ENCODE measurements at places on chromosomes 13 and 19.

GRCh38 chr19:17035842-17036424, 9.3 kb upstream of the CPAMD8 start:
- no peak for DNase-seq

GRCh38 chr13:90951663-90952062, 395.8 kb upstream of the MIR17HG start:
- DNase-seq: no peak

DNA sequence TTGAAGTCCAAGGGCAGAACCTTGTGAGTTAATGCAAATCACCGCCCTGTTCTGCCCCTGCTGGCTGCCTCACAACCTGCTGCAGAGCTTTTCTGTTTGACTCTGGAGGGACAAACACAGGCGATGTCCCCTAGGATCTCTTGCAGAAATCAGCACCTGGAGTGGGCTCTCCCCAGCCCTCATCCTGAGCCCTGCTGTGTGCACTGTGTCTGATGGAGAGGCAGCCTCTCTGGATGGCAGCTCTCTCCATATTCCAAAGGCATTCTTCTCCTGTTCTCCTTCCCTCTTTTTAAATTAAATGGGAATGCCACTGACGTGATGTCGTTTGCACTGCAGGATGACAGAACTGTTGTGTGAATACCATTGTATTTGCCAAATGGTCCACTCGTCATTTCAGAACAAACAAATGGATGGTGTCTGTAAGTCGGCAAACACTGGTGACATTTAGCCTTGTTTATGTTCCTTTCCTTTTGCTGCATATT, 184.1 kb downstream of the ZNF536 start:
- no peak for DNase-seq

DNA sequence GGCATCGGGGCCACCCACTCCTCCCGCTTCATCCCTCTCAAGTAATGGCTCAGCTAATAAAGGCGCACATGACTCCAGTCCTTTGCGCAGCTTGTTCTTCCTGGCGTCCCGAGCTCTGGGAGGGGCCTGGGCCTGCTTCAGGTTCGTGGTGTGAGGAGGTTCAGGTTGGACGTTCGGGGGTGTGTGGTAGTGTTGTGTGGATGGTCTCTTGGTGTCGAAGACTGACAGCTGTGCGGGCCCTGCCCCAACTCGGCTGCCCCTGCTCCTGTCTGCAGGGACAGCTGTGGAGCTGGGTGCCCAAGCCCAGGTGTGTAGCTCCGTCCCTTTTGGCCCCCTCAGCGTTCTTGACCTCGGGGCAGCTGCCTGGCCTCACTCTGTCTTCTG, 2.2 kb downstream of the RPS15 start:
- no peak for DNase-seq

- no peak for DNase-seq
Measured at GRCh38 chr13:109427695-109428094, 358.7 kb downstream of the IRS2 start.

- peak; percentile 3 for DNase-seq
Measured at GRCh38 chr13:35475960-35476943, at the start of gene MAB21L1. MAB21L1 (minus strand) TSS chr13:35476689; CDS start chr13:35476138, 551 bp downstream.

GRCh38 chr19:45494261-45494916, 2.5 kb downstream of the RTN2 start:
- no peak for DNase-seq

- no peak for DNase-seq
Measured at GRCh38 chr13:19950374-19950773, 8.2 kb upstream of the ZMYM2 start.

DNA sequence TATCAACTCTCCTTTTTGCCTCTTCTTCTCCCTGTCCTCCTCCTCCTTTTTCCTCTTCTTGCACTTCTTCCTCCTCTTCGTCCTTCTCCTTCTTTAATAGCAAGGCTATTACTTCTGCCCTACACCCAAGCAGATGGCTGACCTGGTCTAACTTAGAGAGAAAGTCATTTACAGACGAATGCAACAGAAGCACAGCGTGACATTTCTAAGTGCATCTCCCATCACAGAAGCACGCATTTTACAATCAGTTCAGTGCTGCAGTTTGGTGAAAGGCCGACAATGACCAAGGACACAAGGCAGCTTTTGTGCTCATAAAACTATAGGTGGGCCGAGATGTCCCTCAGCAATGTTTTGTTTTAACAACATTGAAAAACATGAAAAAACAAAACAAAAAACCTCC, 231.5 kb downstream of the FGF14 start:
- DNase-seq: no peak

GRCh38 chr19:21680671-21681070, 86.7 kb downstream of the ZNF100 start:
- no peak for DNase-seq

DNA sequence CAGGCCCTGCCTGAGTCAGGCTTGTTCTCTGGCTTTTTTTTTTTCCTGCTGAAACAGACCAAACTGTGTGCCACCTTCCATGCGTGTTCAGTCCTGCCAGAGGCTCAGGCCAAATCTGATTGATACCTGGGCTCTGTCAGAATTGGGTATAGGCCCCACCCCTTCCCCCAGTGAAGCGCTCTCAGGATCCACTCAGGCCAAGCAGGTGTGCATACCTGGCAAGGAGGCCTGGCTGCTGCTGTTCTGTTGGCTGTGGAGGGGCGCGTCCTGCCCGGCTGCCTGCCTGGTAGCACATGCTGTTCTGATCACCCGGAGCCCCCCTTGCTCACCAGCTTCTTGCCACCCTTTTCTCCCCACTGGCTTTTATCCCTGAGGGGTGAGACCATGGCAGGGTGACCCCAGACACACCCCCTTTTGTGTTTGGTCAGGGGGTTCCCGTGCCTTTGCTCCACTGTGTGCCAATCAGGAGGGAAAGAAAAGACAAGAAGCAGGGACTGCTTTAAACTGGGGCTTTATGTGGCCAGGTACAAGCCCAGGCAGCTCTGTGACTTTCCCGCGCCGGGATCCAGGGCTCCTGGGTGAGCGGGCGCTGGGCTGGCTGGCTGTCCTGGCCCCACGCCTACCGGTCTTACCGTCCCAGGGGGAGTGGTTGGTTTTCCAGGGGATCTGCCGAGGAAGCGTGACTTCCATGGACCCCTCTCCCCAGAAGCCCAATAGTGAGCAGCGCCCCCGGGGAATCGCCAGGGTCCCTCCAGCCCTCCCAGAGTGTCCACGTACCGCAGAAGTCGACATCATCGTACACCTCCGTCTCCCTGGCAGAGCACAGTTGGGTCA, 12.7 kb downstream of the PRAM1 start:
- DNase-seq: no peak

GRCh38 chr19:45773384-45773783, 4.3 kb upstream of the SIX5 start:
- DNase-seq: no peak

- DNase-seq: no peak
Measured at GRCh38 chr19:7250951-7251350, 43.3 kb downstream of the INSR start.

GRCh38 chr13:114151565-114152284, 19.3 kb upstream of the RASA3 start:
- peak; percentile 33 for DNase-seq

GRCh38 chr13:110042253-110042950, 256.0 kb upstream of the IRS2 start:
- no peak for DNase-seq

DNA sequence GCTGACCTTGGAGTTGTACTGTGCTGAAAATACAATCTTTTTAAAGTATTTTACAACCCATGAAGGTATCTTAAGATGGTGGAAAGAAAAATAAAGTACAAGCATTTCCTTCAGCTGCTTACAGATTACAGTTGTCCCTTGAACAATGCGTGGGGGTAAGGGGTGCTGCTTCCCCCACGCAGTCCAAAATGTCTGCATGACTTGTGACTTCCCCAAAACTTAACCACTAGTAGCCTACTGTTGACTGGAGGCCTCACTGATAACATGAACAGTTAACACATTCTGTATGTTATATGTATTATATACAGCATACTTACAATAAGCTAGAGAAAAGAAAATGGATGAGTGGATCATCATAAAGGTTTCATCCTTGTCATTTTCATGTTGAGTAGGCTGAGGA, 45.3 kb upstream of the ZNF599 start:
- no peak for DNase-seq

- DNase-seq: no peak
Measured at GRCh38 chr13:41177616-41178015, 16.8 kb downstream of the KBTBD7 start.

GRCh38 chr19:40392894-40393517, 3.0 kb upstream of the HIPK4 start:
- no peak for DNase-seq

- DNase-seq: no peak
Measured at GRCh38 chr13:27790523-27790922, 1.8 kb upstream of the GSX1 start.

GRCh38 chr19:17755443-17755890, 4.2 kb downstream of the FCHO1 start:
- DNase-seq: no peak

DNA sequence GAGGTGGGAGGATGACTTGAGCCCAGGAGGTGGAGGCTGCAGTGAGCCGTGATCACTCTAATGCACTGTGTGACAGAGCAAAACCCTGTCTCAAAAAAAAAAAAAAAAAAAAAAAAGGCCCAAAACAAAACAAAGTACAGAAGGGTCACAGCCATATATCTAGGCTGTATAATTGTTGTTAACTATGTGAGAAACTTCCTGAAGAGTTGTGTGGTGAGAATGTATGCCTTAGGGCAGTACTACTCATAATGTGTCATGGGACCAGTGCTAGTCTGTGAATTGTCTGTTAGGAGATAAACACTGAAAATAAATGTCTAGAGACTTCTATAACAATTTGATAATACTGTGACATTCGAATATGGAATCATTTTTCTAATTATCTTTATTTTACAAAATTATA, 43.1 kb downstream of the PAN3 start:
- peak; percentile 20 for DNase-seq

DNA sequence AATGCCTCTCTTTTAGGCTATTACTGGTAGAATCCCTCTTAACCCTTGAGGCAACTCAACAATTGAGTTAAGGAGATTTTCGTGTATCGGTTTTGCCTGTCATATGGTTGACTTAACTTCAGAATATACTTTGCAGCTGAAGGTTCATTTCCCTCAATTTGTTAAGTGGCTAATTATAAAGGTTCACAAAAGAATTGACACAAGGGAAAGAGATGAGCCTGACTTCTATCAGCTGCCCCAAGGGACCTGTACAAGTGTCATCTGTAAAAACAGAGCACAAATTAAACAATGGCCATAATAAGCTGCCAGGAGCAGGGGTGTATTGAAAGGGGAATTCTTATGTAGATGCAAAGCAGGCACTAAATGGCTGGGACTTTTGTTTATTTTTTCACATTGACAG, 334.8 kb upstream of the OBI1 start:
- no peak for DNase-seq

DNA sequence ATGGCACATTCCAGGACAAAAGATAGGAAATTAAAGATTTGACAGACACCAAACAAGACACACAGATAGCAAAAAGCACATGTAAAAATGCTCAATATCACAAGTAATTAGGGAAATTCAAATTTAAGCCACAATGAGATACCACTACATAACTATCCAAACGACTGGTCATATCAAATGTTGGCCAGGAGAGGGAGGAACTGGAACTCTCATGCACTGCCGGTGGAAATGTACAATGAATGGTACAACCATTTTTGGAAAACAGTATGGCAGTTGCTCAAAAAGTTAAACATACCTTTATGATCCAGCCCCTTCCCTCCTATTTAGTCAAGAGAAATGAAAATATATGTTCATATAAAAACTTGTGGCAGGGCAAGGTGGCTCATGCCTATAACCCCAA, 36.8 kb upstream of the CYP2S1 start:
- no peak for DNase-seq

GRCh38 chr19:50536662-50537305, 23.1 kb upstream of the ASPDH start:
- DNase-seq: no peak

DNA sequence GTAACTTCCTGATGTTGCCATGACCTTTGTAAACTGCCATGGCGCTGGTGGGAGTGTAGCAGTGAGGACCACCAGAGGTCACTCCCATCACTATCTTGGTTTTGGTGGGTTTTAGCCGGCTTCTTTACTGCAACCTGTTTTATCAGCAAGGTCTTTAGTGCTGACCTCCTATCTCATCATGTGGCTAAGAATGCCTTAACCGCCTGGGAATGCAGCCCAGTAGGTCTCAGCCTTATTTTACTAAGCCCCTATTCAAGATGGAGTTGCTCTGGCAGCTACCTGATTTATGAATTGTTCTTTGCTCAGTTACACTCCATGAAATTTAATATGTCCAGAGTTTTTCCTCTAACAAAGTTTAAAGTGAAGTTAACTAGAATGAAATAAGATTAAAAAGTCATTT, 4.6 kb upstream of the EPS15L1 start:
- no peak for DNase-seq

GRCh38 chr13:99421758-99422585, 79.3 kb upstream of the TM9SF2 start:
- no peak for DNase-seq

- DNase-seq: no peak
Measured at GRCh38 chr19:34838753-34839431, 65.9 kb upstream of the ZNF599 start.

- no peak for DNase-seq
Measured at GRCh38 chr19:13301627-13302334, 151.6 kb downstream of the IER2 start.

- DNase-seq: no peak
Measured at GRCh38 chr19:8020681-8021080, 15.2 kb upstream of the ELAVL1 start.

GRCh38 chr19:56079609-56080008, 41.5 kb downstream of the ZNF787 start:
- DNase-seq: no peak

DNA sequence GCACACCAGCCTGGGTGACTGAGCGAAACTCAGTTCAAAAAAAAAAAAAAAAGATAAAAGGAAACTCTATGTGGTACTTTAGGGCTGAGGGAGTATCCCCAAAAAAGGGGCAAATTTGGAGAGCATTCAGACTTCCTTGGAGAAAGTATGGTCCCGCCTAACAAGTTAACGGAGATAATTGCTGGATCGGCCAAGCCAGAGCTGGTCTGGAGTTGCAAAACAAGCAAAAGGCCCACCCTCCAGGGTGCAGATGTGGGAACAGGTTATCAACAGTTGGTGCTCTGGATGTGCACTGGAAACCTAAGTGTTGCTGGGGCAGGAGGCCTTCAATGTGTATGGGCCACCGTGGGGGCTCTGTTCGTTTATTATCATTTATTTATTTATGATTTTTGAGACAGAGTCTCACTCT, 2.8 kb downstream of the IQCN start:
- DNase-seq: no peak

Measured in H4 (cell line).